ENCODE measurements at places on chromosomes 1 and 21.

- DNase-seq = no peak
These were observed 11.6 kb downstream of the KCNQ4 start for GRCh38 chr1:40794974-40795715.

DNA sequence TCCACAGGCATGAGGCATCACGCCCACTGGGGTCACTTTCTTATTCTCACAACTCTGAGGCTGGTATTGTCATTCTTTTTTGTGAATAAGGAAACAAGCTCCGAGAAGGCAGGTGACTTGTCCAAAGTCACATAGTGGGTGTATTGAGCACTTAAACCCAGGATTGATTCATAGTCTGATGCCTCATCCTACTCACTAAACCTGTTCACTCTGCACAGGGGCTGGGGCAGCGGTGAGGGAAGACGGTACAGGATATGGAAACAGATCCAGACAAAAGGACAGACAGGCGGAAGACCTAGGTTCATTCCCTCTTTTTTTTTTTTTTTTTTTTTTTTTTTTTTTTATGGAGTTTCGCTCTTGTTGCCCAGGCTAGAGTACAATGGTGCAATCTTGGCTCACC lies 56.6 kb downstream of the NKAIN1 start:
- DNase-seq = no peak

DNA sequence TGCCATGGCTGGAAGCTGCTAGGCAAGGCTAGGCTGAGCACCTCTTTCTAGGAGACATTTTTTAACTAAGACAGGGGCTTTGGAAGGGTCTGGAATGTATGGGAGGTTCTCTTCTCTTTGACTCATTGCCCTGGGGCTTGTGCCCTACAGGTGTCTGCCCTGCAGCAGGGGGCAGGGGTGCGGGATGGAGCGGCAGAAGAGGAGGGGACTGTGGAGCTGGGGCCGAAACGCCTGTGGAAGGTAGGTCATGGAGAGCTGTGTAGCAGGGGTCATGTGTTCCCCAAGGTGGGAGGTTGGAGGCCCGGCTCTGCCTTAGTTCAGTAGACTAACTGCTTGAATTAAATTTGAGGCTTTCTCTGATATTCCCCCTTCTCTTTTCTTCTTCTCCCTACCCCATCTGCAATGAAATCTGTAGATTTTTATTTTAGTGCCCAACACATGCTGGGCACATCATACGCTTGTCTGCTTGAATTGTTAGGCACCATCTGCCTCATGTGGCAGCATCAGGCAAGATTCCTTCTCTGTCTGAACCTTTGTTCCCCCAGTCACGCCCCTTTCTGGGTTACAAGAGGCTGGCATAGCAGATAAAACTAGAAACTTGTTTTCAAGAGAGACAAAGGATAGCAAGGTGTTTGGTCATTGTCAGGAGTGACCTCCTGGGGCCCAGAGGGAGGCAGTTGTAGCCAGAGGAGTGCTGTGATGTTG lies 18.4 kb downstream of the PPFIA4 start:
- DNase-seq = no peak

GRCh38 chr1:208933984-208934525 lies 649.5 kb upstream of the CAMK1G start:
- DNase-seq = no peak

DNA sequence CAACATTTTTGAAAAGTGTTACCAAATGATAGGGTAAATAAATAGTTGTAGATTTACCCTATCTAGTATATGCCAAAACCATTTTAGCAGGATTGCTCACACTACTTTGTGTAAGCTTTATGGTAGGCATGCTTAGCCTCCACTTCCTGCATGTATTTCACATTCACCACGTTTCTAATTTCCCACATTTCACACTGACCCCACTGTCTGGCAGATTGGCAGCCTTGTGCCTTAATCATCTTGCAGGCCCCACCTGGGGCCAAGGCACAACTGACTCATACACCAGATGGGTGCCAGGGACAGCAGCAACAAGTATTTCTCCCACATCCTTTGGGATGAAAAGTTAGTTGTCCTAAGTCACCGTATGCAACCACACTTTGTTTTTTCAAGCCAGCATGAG lies 21.2 kb upstream of the CENPF start:
- DNase-seq = no peak

GRCh38 chr1:205350691-205351141 lies 6.0 kb downstream of the KLHDC8A start:
- no peak for DNase-seq

DNA sequence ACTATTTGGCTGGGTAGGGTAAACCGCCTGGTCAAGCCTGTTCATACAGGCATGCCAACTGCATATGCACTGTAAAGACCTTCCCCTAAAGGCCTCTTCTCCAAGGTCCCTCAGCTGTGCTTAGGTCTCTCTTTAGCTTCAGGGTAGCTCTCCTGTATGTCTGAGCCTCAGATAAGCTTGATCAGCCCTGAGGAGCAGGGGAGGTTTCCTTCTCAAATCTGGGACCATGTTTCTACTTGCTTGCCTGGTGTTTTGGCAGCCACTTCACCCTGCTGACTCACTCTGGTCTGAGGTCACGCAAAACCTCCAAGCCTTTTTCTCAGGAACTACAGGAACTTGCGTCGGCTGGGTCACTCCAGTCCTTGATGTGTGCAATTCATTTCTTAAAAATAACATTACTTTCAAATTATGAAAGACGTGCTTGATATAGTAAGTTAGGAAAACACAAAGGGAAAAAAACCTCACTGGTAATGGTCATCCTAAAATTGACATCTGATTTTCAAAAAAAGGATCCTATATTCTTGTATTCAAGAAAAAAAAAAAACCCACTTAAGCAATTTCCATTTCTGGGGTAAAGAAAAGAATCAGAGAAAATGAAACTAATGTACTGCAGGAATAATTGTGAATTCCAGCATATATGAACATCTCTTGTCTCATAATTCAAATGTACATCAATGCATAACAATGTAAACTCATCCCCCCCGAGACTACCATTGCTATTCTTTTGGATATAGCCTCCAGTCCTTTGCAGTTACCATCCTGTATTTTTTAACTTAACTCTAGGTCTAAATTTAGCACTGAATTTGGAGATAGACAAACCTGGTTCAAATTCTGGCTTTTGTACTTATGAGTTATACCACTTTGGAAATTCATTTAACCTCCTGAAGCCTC lies 24.8 kb upstream of the RNF19B start:
- no peak for DNase-seq

DNA sequence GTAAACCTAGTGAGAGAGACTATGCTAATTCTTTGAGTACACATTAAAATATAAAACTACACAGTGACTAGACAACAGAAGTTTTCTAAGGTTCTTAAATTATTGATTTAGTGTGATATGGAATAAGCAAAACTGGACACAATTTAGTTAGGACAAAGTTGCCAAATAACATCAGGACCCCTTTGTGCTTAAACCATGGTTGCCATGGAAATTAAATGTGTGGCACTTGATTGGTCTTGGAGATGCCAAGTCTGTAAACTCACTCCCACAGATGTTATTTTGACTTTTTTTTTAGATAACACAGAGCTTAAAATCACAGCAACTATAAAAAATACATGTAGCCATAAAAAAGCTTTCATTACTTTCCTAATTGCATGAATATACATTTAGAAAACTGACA lies 234.6 kb downstream of the BRINP3 start:
- DNase-seq = no peak

DNA sequence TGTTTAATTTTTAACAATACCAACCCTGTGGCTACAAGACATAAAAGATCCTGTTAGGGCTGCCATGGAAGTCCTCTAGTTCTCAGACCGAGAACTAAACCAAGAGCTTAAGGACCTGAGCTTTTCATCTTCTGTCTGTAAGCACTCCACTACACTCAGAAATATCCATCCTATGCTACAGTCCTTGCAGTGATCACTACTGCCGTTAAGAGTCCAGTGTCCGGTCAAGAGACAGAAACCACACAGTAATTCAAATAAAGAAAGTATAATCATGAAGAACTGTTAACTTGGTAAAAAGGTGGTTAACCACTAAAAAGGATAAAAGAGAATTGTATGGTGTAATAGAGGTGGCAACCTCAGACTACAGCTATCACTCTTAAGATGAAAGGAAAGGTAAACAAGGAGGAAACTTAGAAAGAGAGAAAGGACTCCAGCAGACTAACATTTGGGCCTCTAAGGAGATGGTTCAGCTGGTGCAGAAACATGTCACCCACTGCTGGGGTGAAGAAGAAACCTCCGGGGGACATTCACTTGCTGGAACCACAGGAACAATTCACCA lies 22.1 kb upstream of the PRDX6 start:
- DNase-seq = no peak

- DNase-seq = no peak
These were observed 8.7 kb upstream of the SLC2A5 start for GRCh38 chr1:9078015-9078751.

- DNase-seq = no peak
These were observed 354.0 kb upstream of the ADAMTS5 start for GRCh38 chr21:27320868-27321267.

GRCh38 chr1:48887796-48888195 lies 111.1 kb upstream of the BEND5 start:
- no peak for DNase-seq

DNA sequence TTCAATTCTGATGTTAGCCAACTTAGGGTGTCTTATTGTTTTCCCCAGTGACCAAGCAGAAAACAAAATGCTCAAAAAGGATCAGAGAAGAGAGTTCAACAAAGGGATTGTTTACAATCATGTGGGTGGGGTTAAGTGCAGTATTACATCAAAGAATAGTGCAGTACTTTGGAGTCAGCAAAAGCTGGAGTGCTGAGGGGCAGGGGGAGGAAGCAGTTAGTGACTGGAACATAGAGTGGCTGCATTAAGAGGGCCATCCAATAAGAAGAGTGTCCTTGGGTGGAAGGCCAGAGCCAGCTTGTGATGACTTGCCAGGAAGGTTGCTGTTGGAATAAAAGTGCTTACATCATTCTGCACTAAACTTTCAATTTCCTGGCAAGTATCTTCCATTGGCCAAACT lies 175.5 kb downstream of the CYYR1 start:
- DNase-seq = no peak

GRCh38 chr1:17108360-17108759 lies 10.9 kb downstream of the PADI2 start:
- DNase-seq = no peak

DNA sequence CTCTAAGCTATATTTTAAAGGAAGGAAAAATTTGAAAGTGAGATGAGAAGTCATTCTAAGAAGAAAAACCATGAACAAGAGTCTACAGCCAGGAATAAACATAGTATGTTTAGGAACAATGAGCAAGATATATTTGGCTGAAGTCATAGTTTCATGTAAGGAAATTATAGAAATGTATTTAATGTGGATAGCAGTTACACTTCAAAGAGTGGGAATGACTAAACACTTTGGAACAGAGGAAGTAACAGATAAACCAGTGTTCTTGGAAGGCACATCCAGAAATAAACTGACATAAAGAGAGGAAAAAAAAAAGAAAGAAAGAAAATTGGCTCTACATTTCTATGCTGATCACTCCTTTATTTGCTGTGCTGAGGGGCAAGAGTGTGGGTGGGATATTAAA lies 18.0 kb downstream of the C8A start:
- no peak for DNase-seq

DNA sequence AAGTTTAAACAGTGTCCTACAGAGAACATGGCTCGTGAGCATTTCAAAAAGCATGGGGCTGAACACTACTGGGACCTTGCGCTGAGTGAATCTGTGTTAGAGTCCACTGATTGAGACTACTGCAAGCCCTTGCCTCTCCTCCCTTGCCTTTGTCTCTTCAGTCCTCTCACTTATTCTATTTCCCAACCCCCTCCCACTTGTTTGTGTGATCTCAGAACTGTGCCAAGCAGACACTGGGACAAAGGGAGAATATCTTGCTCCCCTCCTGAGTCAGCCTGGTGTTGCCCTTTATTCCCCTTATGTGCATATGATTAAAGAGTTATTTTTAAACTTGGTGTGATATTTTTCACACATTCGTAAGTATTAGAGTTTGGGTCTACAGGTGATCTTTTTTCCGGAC lies 11.1 kb upstream of the RPRD2 start:
- DNase-seq = no peak

Data from CD4-positive, alpha-beta T cell treated with Interleukin-10 for 1 hour (primary cell).